ENCODE measurements at places on chromosomes 16 and 17. TPM values are rescaled to one million over a fixed set of nuclear protein-coding genes. Genes with fewer than 3 reads are reported as not detected.

Gene TAF15
- 146 TPM for total RNA-seq

Gene ASPA
- total RNA-seq, result 10.1 TPM

Gene C17orf50
- not detected for total RNA-seq

Gene G6PC1
- not detected for total RNA-seq

Gene ZG16
- total RNA-seq, result not detected

Gene MFAP4
- 96.7 TPM for total RNA-seq

Gene AMFR
- total RNA-seq, result 113 TPM

Gene HAGHL
- total RNA-seq, result 7.4 TPM

Gene KRT24
- not detected for total RNA-seq

Gene TMIGD1
- not detected for total RNA-seq

Gene PPY
- not detected for total RNA-seq

Gene C17orf113
- 0.13 TPM for total RNA-seq

Gene WDR90
- total RNA-seq, result 21.1 TPM

Gene CHST6
- total RNA-seq, result 0.16 TPM
